ENCODE measurements at places on chromosomes 16 and 17.

DNA sequence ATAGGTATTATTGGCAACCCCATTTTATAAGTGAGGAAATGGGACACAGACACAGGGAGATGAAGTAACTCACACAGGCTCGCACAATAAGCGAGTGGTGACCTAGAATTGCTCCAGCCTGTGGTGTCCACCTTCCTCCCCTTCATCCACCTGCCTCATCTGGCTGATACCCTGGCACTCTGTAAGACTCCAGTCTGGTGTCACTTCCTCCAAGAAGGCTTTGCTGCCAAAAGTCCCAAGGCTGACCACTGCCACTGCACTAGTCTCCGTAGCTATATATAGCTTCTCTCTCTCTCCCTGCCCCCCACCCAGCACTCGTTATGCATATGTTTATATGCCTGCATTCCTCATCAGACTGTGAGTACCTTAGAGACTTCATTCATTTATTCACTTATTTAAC, 66.1 kb upstream of the SREBF1 start:
- DNase-seq, result no peak

- DNase-seq, result no peak
Observed at GRCh38 chr17:74860872-74861661, 1.4 kb upstream of the GRIN2C start.

DNA sequence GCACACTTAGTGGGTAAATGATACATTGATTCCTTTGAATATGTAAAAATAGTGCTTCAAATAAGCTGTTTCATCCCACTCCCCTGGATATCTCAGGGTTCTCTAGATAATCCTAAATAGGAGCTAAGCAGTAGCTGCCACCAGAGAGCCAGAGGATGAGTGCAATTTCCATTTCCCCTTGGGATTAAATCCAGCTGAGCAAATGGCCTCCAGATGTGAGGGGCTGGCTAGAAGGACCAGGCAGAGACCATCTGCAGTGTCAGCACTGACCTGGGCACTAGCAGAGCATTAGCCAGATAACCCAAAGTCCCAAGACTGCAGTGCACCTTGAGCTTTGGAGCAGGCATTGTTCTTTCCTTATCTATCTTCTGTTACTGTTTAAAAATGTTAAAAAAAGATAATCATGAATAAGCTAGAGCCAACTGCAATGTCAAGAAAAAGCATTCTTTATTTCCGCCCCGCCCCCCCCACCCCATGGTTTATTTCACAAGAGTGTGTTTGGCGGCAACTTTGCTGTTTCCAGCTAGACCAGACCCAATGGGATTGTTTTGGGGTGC, 19.5 kb downstream of the GPR179 start:
- no peak for DNase-seq

- DNase-seq, result peak; percentile 31
Observed at GRCh38 chr16:84144209-84144858, 643 bp downstream of the HSDL1 start.

- DNase-seq, result no peak
Observed at GRCh38 chr17:45103269-45103795, 29.0 kb downstream of the PLCD3 start.

DNA sequence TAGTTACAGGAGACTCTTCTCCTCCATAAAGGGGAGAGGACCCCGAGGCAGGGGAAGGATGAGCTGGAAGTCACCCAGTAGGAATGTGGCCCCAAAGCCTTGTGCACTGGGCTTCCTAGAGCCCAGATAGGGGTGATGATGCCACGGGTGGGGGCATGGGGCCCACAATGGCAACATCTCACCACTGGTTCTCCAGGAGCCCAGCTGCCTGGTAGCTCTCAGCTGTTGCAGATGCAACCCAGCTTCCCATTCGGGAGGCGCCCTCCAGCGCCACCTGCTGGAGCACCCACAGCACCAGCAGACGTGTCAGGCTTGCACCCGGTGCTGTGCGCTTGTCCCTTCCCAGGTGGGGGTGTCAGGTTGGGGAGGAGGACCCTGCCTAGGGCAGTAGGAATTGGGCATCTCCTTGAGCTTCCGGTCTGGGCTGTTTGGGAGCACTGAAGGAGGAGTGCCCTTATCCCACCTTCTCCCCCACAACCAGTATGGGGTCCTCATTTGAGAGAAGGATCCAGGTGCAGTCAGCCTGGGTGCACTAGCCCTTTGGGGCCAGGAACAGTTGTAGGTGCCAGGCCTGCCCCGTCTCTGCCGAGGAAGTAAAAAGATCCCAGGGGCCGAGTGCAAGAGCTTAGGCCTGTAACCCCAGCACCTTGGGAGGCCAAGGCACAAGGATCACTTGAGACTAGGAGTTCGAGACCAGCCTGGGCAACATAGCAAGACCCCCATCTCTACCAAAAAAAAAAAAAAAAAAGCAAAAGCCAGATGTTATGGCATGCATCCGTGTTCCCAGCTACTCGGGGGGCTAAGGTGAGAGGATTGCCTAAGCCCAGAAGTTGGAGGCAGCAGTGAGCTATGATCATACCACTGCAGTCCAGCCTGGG, 14.4 kb downstream of the CDIPT start:
- DNase-seq, result peak; percentile 55

- DNase-seq, result peak; percentile 54
Observed at GRCh38 chr16:75308011-75308410, 56.6 kb upstream of the BCAR1 start.

- DNase-seq, result no peak
Observed at GRCh38 chr17:81035521-81036196, 708 bp downstream of the BAIAP2 start.

GRCh38 chr16:81836279-81837054, 57.4 kb downstream of the PLCG2 start:
- DNase-seq, result no peak

DNA sequence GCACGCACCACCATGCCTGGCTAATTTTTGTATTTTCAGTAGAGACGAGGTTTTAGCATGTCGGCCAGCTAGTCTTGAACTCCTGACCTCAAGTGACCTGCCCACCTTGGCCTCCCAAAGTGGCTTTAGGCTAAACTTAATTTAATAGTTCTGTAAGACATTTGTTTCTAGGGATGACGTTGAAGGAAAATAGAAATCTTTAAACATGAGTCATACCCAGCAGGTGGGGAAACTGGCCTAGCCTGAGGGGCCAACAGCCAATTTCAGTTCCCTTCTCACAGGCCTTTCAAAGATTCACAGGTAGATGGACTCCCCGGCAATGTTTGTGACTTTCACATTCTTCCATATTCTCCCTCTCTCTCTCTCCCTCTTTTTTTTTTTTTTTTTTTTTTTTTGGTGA, 18.1 kb upstream of the ITPRIPL2 start:
- no peak for DNase-seq

DNA sequence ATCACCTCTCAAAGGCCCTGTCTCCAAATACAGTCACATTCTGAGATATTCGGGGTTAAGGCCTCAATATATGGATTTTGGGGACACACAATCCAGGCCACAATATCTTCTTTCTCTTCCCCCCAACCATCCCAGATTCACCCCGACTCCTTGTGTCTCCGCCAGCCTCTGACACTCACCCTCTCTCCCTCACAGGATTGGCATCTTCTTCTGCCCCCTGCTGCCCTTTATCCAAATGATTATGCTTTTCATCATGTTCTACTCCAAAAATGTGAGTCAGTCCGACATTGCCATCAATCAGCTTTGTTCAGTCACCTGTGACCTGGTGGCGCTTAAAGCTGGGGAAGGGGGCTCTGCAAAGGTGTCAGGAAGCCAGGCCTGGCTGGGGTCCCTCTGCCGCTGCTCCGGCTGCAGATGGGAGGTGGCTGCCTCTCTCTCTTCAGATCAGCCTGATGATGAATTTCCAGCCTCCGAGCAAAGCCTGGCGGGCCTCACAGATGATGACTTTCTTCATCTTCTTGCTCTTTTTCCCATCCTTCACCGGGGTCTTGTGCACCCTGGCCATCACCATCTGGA, 35.1 kb downstream of the GDE1 start:
- DNase-seq, result no peak

DNA sequence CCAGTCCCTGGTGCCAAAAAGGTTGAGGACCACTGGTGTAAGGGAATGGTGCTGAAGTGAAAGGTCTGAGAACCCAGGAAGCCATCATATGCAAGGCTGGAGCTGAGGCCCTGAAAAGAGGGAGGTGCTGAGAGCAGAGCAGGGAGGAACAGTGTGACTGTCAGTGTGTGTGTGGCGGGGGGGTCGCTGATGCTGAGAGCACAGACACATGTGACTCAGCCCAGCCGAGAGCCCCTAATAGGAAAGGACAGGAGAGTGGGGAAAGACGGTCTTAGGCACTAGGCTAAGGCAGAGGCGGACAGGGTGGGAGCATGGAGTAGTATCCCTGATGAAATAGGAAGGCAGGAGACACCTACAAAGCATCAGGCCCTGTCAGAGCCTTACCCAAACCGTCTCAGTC, 1.2 kb downstream of the B9D1 start:
- no peak for DNase-seq

DNA sequence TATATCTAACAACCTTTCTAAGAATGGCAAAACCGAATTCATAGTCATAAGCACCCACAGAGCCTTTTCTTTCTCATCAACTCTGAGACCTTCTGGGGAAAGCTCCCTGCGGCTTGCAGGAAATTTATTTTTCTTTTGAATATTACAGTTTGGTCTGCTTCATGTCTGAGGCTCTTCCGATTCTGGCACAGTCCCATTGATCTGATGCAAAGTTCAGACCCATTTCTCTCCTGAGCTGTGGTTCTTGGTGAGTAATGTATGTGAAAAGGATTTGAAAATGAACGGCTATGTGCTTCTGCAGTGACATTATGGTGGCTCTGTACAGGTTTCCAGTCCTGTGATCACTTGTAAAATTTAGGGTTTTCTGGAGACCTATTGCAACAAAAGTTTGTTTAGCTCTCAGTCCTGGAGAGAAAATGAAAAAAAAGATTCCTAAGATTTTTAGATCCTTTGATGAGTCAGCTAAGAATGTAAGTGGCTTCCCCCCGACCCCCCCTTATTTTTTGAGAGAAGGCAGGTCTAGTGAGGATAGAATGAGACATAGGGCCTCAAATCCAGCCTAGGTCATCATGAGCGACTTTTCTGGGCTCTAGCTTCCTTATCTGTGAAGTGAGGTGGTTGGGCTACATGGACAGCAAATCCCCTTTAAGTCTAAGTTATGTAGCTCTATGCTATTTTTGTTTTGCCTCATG, 4.6 kb downstream of the GAN start:
- no peak for DNase-seq

GRCh38 chr17:4605826-4606225, 21.5 kb downstream of the SMTNL2 start:
- DNase-seq, result peak; percentile 54

GRCh38 chr16:30445149-30445407, 596 bp downstream of the SEPHS2 start:
- no peak for DNase-seq

DNA sequence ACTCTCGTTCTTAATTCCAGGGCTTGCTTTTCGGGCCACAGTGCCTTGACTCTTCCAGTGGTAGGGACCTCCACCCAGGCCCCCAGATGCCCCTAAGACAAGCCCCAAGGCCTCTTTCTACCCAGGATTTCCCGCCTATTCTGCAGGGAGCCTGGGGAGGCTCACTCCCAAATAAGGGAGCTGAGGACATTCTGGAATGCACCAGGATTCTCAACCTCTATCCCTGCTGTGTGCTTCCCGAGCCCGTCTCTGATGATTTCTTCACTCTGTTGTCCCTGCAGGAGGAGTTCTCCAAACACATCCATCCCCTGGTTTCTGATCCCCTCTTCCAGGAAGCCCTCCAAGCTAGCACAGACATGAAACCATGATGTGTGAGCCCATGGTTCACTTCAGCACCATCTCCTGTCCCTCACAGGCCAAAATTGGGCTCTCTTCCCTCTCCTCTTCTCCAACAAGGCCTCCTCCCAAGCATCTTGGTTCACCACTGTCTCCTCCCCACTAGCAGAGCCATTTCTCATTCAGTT, 255.9 kb downstream of the KATNIP start:
- no peak for DNase-seq

DNA sequence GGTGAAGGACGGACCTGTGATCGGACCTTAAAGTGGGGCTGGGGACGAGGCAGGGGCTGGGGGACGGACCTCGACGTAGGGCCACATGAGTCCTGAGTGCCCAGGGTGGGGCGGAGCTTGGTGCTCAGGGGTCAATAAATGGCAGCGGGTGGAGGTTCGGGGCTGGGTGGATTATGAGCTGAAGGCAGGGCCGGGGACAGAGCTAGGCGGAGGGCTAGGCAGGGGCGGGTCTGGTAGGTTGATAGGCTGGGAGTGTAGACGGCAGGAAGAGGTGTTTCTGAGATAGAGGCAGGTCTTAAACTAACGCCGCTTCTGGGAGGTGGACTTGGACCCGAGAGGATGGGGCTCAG, 733 bp downstream of the CHRNB1 start:
- DNase-seq, result peak; percentile 44
